Effector memory CD8-positive, alpha-beta T cell (primary cell): ENCODE measurements at places on chromosomes 2 and 18.
A peak's percentile ranks its signal among the peaks of the same experiment; 100 is the strongest.

DNA sequence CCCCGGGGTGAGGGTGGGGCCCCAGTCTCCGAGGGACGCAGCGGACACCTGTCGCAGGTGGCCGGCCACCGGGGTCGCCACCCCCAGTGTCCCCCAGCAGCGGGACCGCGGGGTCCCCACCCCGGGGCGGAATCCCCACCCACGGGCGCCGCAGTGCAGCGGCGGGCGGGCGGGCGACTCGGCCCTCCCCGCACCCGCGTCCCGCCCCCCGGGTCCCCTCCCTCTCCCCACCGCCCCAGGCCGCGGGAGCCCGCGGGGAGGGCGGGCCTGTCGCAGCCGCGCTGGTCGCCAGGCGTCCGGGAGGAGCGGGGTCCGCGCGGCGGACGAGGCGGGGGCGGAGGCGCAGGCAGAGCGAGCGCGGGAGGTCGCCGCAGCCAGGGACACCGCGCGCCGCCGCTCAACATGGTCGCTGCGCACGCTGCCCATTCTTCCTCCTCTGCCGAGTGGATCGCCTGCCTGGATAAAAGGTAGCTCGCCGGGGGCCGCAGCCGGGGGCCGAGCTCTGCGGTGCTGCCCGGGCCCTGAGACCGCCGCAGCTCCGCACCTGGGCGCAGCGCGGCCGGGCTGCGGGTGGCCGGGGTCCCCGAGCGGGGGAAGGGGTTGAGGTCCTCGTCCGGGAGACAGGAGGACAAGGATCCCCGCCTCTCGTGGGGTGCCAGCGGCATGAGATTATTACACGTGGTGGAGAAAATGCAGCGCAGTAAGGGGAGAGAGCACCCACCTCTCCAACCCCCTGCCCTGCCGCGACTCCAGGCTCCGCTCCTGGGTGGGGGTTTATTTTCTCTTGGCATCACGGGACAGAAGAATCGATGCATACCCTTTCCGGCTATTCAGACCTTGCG is at the start of gene RAPGEF4:
RAPGEF4 (plus strand) TSS at position 264 of the 842 bp plus-strand sequence; CDS start at position 403, 139 bp downstream.
- peak within 1 kb of the TSS; percentile 31 for H3K4me3 ChIP-seq
- H3K27me3 ChIP-seq: peaks cover 62% of the 10 kb centered on the region
- H3K4me1 ChIP-seq: peaks cover 1% of the 10 kb centered on the region
- no peak within 1 kb of the TSS for H3K27ac ChIP-seq
- no peak for DNase-seq

DNA sequence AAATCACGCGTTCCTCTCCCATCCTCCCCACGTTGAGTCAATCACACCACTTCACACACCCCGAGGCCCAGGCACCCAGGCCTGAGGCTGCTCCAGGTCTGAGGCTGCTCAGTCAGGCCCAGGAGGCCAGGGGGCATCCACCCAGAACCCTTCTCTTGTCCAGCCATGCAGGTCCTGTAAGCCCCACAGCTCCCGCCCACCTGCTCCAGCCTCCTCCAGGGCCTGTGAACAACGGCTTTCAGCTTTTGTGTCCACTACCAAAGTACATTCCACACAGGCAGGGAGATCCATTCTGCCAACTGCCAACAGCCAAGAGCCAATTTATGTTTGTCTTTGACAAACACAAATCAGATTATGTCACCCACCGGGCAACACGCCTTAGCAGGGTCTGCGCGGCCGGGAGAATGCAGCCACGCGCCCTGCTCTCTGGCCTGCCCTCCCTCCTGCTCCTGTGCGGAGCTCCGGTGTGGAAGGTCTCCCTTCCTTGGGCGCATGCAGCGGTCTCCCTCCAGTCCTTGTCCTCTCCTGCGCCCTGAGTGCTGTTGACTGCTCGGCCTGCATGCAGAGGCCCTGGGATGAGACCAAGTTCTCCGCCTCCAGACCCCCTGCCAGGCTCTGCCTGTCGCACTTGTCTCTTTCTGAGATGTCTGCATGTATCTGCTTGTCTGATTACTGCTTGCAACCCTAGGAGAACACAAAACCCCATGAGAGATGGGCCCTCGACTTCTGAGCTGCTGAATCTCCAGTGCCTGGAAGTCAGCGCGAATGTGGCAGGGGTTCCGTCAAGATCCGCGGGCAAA is 146.6 kb downstream of the ZNF516 start:
- H3K27me3 ChIP-seq: peaks cover 10% of the 10 kb centered on the region
- H3K4me3 ChIP-seq: no peak overlapping the region
- peaks cover 4% of the 10 kb centered on the region for H3K36me3 ChIP-seq
- no peak for DNase-seq
- peaks cover 9% of the 10 kb centered on the region for H3K4me1 ChIP-seq

DNA sequence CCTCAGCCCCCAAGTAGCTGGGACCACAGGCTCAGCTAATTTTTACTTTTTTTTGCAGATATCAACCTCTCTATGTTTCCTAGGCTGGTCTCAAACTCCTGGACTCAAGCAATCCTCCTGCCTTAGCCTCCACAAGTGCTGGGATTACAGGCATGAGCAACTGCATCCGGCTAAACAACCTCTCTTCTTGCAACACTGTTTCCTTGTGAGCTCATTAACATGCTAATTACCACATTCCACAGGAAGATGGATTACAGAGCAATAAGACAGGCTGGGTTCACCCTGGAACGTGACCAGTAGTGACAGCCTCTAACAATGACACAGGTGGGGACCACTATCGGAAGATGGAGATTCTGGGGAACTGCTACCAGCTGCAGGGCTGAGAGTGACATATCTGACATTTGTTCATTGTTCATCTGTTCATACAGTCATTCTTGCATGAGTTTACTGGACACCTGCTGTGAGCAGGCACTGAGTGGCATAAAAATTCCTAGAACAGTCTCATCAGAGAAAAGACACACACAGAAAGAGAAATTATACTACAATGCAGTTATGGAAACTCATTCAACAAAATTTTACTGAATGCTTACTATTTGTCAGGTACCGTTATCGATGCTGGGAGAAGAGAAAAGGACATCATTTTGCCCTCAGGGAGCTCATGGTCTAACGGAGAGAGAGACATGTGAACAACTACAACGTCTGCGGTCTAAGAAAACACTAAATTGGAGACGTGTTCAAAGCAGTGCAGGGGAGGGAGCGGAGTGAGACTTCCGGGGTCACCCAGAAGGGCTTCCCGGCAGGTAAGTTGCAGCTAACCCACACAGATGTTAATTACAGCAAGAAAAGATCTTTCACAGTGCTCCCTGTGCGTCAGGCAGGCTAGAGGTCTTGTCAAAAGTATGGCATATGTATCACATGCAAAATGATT is 37.6 kb downstream of the PROC start:
- no peaks in the 10 kb centered on the region for H3K27me3 ChIP-seq
- H3K4me3 ChIP-seq: peak overlapping the region; percentile 5
- H3K27ac ChIP-seq: no peak overlapping the region
- DNase-seq: no peak

- no peak for DNase-seq
- H3K27me3 ChIP-seq: no peaks in the 10 kb centered on the region
- H3K27ac ChIP-seq: no peak overlapping the region
- peaks cover 13% of the 10 kb centered on the region for H3K4me1 ChIP-seq
- no peak overlapping the region for H3K4me3 ChIP-seq
- H3K36me3 ChIP-seq: peaks cover 15% of the 10 kb centered on the region
Measured at GRCh38 chr2:152755029-152755428, 36.6 kb downstream of the ARL6IP6 start.

GRCh38 chr2:127418300-127419111 is at the start of gene PROC:
Gene PROC (plus strand): TSS chr2:127418427. CDS start chr2:127419943, 1,516 bp downstream.
- no peak for DNase-seq
- H3K27ac ChIP-seq: no peak within 1 kb of the TSS
- H3K4me1 ChIP-seq: peaks cover 24% of the 10 kb centered on the region
- H3K4me3 ChIP-seq: peak within 1 kb of the TSS; percentile 91
- peaks cover 24% of the 10 kb centered on the region for H3K27me3 ChIP-seq

DNA sequence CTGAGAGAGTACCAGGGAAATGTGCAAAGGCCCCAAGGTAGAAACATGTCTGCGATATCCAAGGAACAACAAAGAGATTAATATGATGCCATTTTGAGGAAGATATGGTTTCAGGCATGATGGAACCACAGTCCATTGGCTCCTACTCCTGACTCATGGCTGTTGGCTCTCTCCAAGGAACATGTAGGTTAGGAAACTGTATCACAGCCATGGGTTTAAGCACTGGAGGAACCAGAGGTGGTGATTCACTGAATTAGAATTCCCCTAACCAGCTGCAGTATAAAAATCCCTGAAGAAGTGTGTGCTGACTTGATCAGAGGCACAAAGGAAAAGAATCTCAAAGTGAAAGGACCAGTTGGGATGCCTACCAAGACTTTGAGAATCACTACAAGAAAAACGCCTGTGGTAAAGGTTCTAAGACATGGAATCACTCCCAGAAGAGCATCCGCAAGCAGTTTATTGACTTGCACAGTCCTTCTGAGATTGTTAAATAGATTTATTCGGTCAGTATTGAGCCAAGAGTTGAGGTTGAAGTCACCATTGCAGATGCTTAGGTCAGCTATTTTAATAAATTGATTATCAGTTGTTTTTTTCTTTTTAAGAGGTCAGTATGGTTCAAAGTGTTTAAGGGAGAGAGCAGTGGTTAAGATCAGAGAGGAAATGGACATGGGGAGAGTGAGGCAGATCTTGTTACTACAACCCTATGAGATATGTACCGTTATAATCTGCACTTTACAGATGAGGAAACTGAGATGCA is 110.7 kb upstream of the OTX1 start:
- H3K27me3 ChIP-seq: no peaks in the 10 kb centered on the region
- H3K4me1 ChIP-seq: peaks cover 4% of the 10 kb centered on the region
- H3K36me3 ChIP-seq: no peaks in the 10 kb centered on the region
- no peak overlapping the region for H3K4me3 ChIP-seq

DNA sequence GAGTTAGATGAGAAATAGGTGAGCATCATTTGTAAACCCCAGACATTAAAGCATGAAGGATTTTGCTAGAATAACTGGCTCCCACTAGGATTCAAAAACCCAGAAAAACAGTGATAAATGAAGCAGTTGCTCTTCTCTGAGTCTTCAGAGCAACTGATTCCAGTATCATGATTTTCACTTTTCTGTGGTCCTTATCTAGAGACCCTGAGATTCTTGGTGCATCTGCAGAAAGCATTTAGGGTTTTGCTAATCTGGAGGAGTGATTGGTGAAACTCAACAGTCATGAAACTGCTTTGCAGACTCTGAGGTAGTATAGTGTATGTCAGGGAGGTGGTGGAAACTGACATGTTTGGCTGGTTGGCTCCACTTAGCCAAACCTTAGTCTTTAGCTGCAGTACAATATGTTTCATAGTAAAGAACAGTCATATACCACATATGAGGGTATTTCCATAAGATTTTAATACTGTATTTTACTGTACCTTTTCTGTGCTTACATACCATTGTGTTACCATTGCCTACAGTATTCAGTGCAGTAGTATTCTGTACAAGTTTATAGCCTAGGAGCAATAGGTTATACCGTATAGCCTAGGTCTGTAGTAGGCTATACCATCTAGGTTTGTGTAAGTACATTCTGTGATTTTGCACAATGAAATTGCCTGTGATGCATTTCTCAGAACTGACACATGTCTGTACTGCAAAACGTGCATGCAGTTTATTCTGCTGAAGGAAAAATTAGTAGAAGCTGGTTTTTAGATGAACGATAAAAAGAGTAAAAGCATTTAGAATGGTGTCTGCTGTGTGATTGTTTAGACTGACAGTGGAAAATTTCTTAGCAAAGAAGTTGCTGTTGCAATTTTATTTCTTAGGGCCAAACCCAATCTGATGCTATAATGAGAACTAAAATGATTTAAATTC is 23.8 kb downstream of the EML4 start:
- H3K4me3 ChIP-seq: peak overlapping the region; percentile 45
- H3K27ac ChIP-seq: no peak overlapping the region
- H3K4me1 ChIP-seq: peaks cover 40% of the 10 kb centered on the region
- no peaks in the 10 kb centered on the region for H3K27me3 ChIP-seq
- no peak for DNase-seq

GRCh38 chr2:240974771-240975572 is 23.4 kb upstream of the SNED1 start:
- H3K27me3 ChIP-seq: peaks cover 22% of the 10 kb centered on the region
- no peak overlapping the region for H3K4me3 ChIP-seq
- no peaks in the 10 kb centered on the region for H3K36me3 ChIP-seq
- no peak for DNase-seq
- H3K4me1 ChIP-seq: peaks cover 5% of the 10 kb centered on the region
- no peak overlapping the region for H3K27ac ChIP-seq

GRCh38 chr2:31223026-31223425 is 5.7 kb upstream of the CAPN14 start:
- no peak for DNase-seq
- no peak overlapping the region for H3K4me3 ChIP-seq
- H3K36me3 ChIP-seq: no peaks in the 10 kb centered on the region
- H3K27ac ChIP-seq: no peak overlapping the region
- H3K27me3 ChIP-seq: peaks cover 73% of the 10 kb centered on the region

DNA sequence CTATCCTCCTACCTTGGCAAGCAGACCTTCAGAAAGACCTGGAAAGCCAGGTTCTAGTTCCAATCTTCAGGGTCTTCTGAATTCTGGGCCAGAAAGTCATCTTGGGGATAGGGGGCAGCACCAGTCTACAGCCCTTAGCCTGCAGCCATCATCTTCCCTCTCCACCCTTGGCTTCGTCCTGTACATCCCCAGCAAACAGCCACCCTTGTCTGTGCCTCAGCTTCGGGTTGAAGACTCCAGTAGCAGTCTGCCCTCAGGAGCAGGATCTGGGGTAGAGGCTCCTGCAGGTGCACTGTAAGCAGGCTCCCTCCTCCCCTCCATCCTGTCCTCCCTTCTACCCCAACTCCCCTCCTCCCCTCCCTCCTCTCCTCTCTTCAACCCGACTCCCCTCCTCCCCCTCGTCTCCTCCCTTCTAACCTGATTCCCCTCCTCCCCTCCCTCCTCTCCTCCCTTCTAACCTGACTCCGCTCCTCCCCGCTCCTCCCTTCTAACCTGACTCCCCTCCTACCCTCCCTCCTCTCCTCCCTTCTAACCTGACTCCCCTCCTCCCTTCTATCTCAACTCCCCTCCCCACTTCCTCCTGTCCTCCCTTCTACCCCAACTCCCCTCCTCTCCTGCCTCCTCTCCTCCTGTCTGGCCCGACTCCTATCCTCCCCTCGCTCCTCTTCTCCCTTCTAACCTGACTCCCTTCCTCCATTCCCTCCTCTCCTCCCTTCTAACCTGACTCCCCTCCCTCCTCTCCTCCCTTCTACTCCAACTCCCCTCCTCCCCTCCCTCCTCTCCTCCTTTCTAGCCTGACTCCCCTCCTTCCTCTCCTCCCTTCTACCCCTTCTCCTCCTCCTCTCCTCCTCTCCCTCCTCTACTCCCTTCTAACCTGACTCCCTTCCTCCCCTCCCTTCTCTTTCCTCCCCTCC is 90.1 kb upstream of the SMAD2 start:
- H3K4me1 ChIP-seq: no peaks in the 10 kb centered on the region
- no peak overlapping the region for H3K4me3 ChIP-seq
- no peak for DNase-seq
- H3K27ac ChIP-seq: no peak overlapping the region
- peaks cover 48% of the 10 kb centered on the region for H3K27me3 ChIP-seq

- H3K27ac ChIP-seq: no peak overlapping the region
- H3K4me1 ChIP-seq: no peaks in the 10 kb centered on the region
- no peak for DNase-seq
- H3K36me3 ChIP-seq: no peaks in the 10 kb centered on the region
- no peak overlapping the region for H3K4me3 ChIP-seq
Measured at GRCh38 chr2:151111599-151112278, 149.9 kb downstream of the RBM43 start.
